Stimulated activated CD4-positive, alpha-beta T cell treated with anti-CD3 and anti-CD28 coated beads, Interleukin-12 subunit alpha, Interleukin-12 subunit beta, amount 100 ng/mL, for 48 hours (primary cell): ENCODE measurements at places on chromosomes 3 and 15.

GRCh38 chr3:168620854-168621253 lies 525.1 kb upstream of the GOLIM4 start:
- DNase-seq, result no peak

DNA sequence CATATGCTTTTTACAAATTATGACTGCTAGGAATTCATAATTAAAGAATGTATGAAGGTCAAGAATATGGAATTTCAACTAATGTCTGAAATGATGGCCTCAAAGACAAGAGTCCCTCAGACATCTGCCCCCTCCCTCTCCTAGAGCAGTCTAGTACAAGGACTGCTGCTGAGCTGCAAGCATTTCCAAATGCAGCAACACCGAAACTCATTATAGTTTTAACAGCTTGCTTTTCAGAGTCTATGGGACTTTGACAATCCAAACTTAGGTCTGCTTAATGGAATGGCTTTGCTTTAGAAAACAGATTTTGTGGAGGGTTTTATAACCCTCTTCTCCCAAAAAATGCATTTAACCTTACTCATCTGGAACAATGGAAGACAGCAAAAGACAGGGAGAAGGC lies 115.4 kb downstream of the WDR76 start:
- no peak for DNase-seq

DNA sequence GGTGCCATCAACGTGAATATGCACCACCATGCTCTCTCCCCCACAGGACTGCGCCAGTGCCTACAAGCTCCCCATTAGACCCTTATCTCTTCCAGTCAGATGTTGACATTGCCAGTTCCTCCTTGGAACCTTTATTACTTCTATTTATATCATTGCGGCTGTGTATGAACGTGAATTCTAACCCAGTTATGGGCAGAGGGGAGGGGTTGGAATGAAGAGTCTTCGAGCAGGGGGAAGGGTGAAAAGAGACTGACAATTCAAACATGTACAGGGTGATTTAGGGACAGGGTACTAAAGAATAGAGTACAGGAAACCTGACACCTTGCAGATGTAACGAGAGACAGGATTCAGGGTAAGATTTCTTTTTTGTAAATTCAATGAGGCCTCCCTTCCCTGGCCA lies 41.8 kb upstream of the ST6GAL1 start:
- DNase-seq, result no peak

- DNase-seq, result no peak
Observed at GRCh38 chr3:124845406-124845805, 41.8 kb downstream of the ITGB5 start.

- no peak for DNase-seq
Observed at GRCh38 chr3:15218689-15219088, 12.6 kb downstream of the CAPN7 start.

DNA sequence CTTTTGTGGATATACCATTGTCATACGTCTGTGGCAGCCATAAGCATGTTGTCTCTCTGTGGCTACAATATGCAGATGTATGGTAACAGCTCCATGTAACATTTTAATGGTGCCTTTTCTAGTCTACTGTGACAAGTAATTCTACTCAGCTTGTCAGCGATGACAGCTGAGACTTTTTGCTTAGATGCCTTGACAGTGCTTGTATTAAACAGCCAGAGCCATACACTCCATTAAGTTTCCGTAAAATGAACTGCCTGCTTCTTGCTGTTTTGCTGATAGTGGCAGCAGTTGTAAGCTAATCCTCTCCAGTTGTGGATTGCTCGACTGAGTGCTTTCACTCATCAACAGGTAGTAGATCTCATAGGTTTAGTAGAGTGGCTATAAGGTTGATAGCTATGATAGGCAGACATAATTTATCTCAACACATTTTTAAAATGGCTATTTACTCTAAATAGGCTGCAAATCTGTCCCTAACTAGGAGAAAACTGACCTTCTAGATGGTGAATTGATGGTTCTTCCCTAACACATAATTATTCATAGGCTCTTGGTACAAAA lies 260.2 kb upstream of the NAALADL2 start:
- no peak for DNase-seq

GRCh38 chr3:70737666-70738290 lies 425.3 kb upstream of the MDFIC2 start:
- no peak for DNase-seq

GRCh38 chr15:34275154-34275553 lies 50.3 kb downstream of the EMC4 start:
- no peak for DNase-seq

DNA sequence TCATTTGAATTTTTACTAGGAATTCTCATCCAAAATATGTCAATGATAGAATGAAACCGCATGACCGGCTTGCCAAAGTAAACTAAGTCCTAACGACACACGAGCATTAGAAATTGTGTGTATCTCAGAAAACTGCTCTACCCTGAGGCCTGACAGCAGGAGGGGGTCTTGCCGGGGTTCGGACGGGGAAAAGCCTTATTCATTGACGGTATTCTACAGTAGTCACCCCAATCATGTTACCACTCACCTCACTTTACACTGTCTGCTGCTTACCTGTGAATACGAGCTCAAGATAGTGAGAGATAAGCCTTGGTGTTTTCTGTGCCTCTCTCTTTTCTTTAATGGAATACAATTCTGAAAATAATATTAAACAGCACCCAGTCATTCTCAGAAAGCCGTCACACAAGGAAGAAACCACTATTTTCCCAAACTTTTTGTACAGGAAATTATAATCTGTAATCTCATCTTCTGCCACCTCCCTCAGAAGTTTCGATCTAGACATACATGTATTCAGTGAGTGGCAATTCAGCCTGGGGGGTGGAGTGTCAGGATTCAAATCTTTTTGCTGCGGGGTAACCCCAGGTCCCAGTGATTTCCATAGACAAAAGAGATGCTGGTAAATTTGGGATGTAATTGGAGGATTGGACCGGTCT lies 492 bp upstream of the FAM43A start:
- no peak for DNase-seq

GRCh38 chr3:160869825-160870224 lies 113.8 kb downstream of the PPM1L start:
- DNase-seq, result no peak

GRCh38 chr3:37736624-37737023 lies 125.1 kb upstream of the CTDSPL start:
- DNase-seq, result no peak

GRCh38 chr3:188940573-188940932 lies 231.2 kb upstream of the TPRG1 start:
- DNase-seq, result no peak

- DNase-seq, result no peak
Observed at GRCh38 chr3:54642147-54642546, 285.7 kb downstream of the LRTM1 start.

- DNase-seq, result no peak
Observed at GRCh38 chr3:74691946-74692345, 77.5 kb upstream of the CNTN3 start.

DNA sequence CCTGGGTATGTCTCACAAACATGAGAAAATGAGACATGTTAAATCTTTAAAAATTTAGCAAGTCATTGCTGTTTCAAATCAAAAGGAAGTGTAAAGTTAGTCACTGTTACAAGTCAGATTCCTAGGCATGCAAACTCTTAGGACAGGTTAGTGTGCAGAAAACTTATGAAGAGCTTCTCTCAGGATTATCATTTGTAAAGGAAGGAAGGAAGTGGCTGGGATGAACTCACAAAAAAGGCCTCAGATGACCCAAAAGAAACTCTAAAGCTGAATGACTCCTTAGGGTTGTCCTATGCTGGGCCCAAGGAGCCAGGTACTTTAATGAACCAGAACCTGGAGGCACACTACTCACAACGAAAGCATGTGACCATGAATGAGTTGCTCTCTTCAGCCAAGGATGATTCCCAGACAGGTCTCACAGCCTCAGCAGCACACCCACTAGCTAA lies 25.0 kb downstream of the MSL2 start:
- no peak for DNase-seq

GRCh38 chr3:190865419-190865818 lies 2.9 kb upstream of the GMNC start:
- no peak for DNase-seq

DNA sequence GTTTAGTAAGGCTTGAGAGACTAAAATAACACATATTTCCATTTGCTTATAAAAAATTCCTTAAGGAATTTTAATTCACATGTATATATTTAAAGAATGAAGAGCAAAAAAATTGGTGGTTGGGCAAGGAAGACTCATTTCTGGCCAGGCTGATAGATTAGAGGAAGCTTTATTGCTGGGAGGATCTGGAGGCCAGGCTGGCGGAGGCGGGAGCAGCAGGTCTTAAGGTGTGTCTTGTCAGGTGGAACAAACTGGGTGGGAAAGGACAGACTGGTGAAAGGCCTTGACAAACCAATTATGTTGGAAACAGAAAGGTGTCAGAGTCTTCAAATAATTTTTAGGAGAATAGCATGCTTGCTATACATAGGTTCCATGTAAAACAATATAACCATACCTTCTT lies 124.7 kb downstream of the EPHA3 start:
- DNase-seq, result no peak
